Smooth muscle cell of the brain vasculature (primary cell): ENCODE measurements at places on chromosomes 6 and 20.

GRCh38 chr6:111750753-111751673, 122.2 kb downstream of the FYN start:
- no peak for DNase-seq

DNA sequence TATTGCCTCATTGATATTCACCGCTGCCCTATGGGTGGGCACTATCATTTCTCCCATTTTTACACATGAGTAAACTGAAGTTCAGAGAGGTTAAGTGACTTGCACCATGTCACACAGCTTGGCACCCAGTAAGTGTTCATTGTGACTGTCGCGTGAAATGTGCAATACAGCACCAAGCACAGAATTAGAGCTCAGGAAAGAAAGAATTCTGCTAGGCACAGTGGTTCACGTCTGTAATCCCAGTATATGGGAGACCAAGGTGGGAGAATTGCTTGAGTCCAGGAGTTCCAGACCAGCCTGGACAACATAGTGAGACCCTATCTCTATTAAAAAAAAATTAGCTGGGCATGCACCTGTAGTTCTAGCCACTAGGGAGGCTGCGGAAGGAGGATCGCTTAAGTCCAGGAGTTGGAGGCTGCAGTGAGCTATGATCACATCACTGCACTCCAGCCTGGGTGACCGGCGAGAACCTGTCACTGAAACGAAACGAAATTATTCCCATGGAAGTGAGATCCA, 626 bp downstream of the SLC13A3 start:
- no peak for DNase-seq

DNA sequence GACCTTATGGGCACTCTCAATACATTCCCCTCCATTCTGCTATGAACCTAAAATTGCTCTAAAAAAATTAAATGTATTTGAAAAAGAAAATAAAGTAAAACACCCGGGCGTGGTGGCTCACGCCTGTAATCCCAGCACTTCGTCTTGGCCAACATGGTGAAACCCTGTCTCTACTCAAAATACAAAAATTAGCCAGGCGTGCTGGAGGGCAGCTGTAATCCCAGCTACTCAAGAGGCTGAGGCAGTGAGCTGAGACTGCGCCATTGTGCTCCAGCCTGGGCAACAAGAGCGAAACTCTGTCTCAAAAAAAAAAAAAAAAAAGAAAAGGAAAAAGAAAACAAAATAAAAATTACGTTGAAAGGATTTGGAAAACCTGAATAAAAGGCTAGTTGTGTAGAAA, 60.5 kb downstream of the CD164 start:
- DNase-seq, result no peak

- DNase-seq, result peak; percentile 44
These were observed 2.6 kb downstream of the PRSS35 start for GRCh38 chr6:83514866-83515466.

- no peak for DNase-seq
These were observed 31.6 kb downstream of the CD83 start for GRCh38 chr6:14149053-14149738.

DNA sequence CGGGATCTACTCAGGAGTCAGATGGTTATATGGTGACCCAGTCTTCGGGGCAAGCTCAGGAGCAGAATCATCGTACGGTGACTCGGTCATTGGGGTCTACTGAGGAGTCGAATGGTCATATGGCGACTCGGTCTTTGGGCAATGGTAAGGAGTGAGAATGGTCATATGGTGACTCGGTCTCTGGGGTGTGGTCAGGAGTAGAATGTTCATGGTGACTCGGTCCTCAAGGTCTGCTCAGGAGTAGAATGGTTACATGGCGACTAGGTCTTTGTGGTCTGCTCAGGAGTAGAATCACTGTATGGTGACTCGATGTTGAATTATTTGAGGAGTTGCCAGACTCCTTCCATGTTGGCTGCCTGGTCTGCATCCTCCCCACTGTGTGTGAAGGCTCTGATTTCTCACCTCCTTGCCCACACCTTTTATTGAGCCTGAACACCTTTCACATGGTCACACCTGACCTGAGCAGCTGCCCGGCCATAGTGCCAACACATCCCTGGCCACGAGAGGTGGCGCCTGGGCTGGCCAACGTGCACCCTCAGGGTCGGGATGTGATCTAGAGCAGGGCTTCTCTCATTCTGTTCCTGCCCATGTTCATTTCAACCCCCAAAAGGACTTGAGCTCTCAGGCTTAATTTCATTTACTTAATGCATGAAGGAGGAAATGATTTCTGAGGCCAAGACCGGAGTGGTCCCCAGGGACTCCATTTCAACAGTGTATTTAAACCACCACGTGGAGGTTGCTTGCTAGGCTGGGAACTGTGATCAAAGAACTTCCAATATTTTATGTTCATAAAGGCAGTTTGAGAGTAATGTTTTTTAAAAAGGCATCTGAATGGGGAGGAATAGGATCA, 119.5 kb downstream of the PHACTR3 start:
- no peak for DNase-seq

DNA sequence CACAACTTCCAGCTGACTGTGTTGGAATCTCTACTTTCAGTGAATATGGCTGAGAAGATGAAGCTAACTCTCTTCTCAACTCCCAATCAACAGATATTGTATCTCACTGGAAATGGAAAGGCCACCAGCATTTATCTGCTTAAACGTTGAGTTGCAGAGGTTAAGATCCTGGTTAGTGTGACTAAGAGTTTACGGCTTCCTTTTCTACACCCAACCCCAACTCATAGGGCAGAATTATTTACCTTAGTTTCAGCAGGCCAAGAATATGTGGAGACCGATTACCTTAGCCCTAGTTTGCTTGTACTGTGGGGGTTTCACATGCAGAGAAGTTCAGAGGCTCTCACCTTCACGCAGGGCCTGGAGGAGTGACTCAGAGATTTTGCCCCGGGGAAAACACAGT, 1026.6 kb downstream of the EYS start:
- no peak for DNase-seq

GRCh38 chr20:50116368-50116999, 3.5 kb upstream of the UBE2V1 start:
- no peak for DNase-seq

- DNase-seq, result no peak
These were observed 317.5 kb upstream of the POU3F2 start for GRCh38 chr6:98516866-98517265.

- DNase-seq, result no peak
These were observed 24.6 kb downstream of the DAAM2 start for GRCh38 chr6:39816747-39817146.

GRCh38 chr6:142698751-142699150, 246.2 kb downstream of the HIVEP2 start:
- no peak for DNase-seq

DNA sequence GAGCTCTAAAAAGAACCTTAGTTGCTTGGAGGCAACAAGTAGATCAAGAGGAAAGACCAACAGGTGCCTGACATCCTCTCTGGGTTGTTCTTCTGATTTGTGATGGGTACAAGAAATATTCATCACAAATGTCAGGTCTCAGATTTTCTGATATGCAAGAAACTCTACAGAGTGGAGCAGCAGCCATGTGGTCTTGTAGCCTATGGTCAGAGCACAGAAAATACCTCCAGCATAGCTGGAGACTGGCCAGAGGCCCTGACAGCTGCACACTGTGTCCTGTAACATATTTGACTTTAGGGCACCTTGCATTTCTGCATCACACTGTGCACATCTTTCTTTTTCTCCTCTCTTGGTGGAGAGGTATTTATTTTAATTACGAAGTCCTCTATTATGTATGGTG, 116.3 kb downstream of the GMPR start:
- DNase-seq, result no peak

DNA sequence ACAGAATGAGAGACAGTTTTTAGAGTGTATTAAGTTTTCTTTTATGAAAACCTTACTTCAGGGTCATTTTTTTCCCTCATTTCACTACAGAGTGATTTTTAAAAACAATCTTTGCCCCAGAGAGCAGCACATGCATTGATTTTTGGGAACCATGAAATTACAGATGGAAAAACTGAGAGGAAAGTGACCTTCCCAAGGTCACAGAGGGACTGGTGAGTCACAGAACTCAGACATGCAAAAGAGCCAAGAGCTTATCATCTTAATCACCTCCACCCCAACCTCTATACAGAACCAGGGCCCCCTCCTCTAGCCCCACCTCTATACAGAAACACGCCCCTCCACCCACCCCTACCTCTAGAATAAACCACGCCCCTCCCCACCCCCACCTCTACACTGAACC, 10.7 kb downstream of the PXMP4 start:
- no peak for DNase-seq

DNA sequence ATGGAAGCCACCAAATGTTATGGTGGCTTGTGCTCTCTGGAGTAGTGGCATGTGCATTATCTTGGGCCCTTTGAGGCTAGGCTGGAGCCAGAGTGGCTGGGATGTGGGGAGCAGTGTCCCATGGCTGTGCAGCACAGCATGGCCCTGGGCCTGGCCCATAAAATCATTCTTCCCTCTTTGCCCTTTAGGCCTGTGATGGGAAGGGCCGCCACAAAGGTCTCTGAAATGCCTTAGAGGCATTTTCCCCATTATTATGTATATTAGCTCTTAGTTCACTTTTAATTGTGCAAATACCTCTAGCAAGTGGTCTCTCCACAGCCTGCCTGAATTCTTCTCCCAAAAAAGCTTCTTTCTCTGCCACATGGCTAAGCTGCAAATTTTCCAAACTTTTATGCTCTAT, 297.3 kb upstream of the IRAK1BP1 start:
- no peak for DNase-seq

DNA sequence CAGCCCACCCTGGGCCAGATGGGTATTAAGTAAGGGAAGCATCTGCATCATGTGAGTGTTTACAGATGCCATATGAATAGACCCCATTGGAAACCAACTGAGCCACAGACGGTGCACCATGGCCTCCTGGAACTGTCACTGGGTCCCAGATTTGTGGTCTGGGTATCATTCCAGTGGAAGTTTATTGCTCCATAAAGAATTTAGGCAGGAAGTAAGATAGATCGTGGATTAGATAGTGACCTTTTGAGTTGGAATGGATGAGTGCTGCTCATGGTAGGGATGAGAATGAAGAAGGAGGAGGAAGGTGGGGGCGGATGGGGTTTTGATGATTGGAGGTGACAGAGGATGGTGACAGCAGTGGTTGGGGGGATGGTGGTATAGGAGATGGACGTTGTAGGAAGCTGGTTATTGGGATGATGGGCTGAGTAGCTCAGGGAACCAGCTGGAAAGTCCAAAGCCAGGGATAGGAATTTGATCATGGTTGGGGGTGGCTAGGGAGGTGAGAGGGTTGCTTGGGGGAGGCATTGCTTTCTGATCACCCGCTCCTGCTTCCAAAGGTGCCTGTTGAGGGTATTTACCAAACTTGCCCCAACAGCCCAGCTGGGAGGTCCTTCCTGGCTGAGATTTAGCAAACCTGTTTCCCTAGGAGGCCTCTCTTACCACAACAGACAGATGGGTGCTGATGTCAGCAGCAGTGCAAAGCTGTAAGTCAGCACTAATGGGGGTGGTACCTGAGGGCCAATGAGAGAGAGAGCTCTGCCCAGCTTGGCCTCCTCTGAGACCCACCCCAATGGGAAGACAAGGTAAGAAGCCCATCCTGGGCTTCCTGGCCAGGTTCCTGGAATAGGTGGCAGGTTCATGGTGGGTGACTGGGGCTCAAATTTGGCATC, 78.0 kb downstream of the VEGFA start:
- no peak for DNase-seq

GRCh38 chr6:137791281-137792159, 75.5 kb upstream of the TNFAIP3 start:
- no peak for DNase-seq

GRCh38 chr6:27532820-27533538, 60.1 kb upstream of the ZNF184 start:
- no peak for DNase-seq

DNA sequence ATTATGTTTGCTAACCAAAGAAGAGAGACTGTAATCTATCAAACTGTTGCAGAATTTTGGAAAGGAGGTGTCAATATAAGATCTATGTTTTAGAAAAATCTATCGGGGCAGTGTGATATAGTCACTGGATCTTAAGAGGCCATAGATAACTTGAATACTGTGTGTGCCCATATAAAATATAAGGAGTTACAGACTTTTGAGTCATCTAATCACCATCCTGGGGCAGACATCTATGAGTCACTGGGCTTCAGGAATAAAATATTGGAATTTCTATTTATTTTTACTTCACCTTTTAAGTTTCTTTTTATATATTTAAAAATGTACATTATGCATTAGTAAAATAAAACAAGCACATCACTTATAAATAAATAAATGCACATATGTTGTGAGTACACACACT, 509.3 kb upstream of the MAN1A1 start:
- no peak for DNase-seq

- DNase-seq, result no peak
These were observed 28.7 kb downstream of the KCNK5 start for GRCh38 chr6:39200498-39201020.

DNA sequence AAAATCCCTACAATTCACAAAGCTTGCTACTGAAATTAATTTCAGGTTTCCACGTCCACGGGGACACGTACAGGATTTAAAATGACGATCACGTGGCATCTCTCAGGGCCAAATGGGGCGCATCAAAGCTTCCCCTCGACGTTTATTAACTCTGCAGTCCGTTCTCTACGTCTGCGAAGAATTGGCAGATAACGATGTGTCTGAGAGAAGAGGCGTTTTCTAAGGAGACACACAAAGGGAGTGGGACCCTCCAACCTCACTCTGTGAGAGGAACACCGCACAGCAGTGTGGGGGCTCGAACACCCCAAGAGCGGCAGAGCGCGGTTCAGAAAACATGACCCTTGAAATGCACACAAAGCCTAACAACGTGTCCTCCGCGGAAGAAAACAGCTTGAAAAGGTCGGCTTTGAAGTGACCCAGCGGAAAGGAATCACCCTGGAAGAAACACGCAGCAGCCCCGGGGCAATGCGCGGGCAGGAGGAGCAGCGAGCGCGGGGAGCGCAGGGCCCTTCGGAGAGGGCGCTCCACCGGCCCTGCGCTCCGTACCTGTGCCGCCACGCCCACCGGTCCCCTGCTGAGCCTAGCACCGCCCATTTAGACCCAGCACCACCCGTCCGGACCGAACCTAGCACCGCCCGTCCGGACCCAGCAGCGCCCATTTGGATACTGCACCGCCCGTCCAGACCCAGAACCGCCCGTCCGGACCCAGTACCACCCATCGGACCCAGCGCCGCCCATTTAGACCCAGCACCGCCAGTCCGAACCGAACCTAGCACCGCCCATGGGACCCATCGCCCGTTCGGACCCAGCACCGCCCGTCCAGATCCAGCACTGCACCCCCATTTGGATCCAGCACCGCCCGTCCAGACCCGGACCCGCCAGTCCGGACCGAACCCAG, 1.1 kb upstream of the AFDN start:
- DNase-seq, result no peak

GRCh38 chr6:133992992-133993680, 40.1 kb downstream of the TBPL1 start:
- DNase-seq, result no peak

GRCh38 chr6:49557177-49557576, 6.7 kb downstream of the C6orf141 start:
- DNase-seq, result no peak
